ENCODE measurements at places on chromosomes 2 and 18. TPM values are rescaled to one million over a fixed set of nuclear protein-coding genes. Genes with fewer than 3 reads are reported as not detected.

GAL3ST2 gene
- 0.50 TPM for total RNA-seq

OTOS gene
- total RNA-seq, result 0.55 TPM

IL37 gene
- 0.28 TPM for total RNA-seq

BAZ2B gene
- total RNA-seq, result 155 TPM

FSIP2 gene
- total RNA-seq, result 4.1 TPM

IL1RN gene
- total RNA-seq, result 0.44 TPM

ACMSD gene
- not detected for total RNA-seq

SERPINB10 gene
- 0.33 TPM for total RNA-seq

HOXD3 gene
- total RNA-seq, result 7.3 TPM

ST6GAL2 gene
- total RNA-seq, result 23.0 TPM

SCYGR6 gene
- not detected for total RNA-seq

RTP5 gene
- 5.3 TPM for total RNA-seq

TXNDC2 gene
- total RNA-seq, result not detected

DNER gene
- total RNA-seq, result 56.5 TPM

TRIM43 gene
- total RNA-seq, result not detected

STAMBP gene
- 51.3 TPM for total RNA-seq

TLX2 gene
- total RNA-seq, result 0.69 TPM

CCDC85A gene
- 24.3 TPM for total RNA-seq

BOK gene
- 15.5 TPM for total RNA-seq

DUSP19 gene
- 12.2 TPM for total RNA-seq

AP1S3 gene
- 9.4 TPM for total RNA-seq

CXCR1 gene
- total RNA-seq, result 0.89 TPM

EFR3B gene
- 14.4 TPM for total RNA-seq

ESCO1 gene
- total RNA-seq, result 24.4 TPM

NUP35 gene
- 30.8 TPM for total RNA-seq

ACVR1C gene
- 0.61 TPM for total RNA-seq

CTNNA2 gene
- 117 TPM for total RNA-seq

BIRC6 gene
- 103 TPM for total RNA-seq

CCDC74B gene
- total RNA-seq, result 6.4 TPM

CFAP65 gene
- 4.8 TPM for total RNA-seq

CROCC2 gene
- 4.4 TPM for total RNA-seq

HRH4 gene
- 0.20 TPM for total RNA-seq

FAM237A gene
- not detected for total RNA-seq

FAHD2A gene
- 13.3 TPM for total RNA-seq

PDE11A gene
- 1.9 TPM for total RNA-seq

CD207 gene
- not detected for total RNA-seq

SATB2 gene
- total RNA-seq, result 8.2 TPM

SLC35F6 gene
- total RNA-seq, result 21.1 TPM

Measured in spinal cord (tissue), 10 donors.